ENCODE measurements at places on chromosomes 6 and 20. TPM values are rescaled to one million over a fixed set of nuclear protein-coding genes. Genes with fewer than 3 reads are reported as not detected.
A peak's percentile ranks its signal among the peaks of the same experiment; 100 is the strongest.

The MAP3K4 gene
- total RNA-seq = 40.1 TPM

The DLK2 gene
- total RNA-seq = 0.74 TPM

The B3GALT4 gene
- 0.27 TPM for total RNA-seq

DNA sequence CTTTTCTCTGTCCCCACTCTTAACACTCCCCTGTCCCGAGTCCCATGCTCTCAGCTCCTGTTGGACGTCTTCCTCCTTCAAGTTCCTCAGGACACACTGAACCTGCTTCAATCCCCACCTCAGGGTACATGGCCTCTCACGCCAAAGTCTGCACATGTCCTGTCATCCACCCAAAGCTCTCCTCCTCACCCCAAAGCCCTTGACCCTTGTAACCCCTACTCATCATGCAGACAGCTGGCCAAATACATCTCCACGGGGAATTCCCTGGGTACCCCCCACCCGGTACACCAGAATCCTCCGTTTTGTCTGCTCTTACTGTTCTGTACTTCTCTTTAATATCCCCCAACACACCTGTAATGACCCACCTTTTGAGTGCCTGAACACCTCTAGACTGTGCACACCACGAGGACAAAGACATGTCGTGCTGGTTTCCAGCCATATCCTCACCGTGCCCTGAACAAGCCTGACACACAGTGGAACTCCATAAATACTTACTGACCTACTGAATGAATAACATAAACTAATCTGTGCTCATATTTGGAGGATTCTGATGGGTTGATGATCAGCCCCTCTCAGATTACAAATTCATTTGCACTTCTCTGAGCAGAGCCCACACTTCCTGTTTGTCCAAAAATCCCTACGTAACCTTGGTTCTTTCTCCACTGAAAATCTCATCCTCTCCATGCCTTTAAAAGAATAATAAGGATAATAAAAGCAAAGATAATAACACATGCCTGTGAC, 66.8 kb upstream of the EYA2 start:
- DNase-seq = no peak

DNA sequence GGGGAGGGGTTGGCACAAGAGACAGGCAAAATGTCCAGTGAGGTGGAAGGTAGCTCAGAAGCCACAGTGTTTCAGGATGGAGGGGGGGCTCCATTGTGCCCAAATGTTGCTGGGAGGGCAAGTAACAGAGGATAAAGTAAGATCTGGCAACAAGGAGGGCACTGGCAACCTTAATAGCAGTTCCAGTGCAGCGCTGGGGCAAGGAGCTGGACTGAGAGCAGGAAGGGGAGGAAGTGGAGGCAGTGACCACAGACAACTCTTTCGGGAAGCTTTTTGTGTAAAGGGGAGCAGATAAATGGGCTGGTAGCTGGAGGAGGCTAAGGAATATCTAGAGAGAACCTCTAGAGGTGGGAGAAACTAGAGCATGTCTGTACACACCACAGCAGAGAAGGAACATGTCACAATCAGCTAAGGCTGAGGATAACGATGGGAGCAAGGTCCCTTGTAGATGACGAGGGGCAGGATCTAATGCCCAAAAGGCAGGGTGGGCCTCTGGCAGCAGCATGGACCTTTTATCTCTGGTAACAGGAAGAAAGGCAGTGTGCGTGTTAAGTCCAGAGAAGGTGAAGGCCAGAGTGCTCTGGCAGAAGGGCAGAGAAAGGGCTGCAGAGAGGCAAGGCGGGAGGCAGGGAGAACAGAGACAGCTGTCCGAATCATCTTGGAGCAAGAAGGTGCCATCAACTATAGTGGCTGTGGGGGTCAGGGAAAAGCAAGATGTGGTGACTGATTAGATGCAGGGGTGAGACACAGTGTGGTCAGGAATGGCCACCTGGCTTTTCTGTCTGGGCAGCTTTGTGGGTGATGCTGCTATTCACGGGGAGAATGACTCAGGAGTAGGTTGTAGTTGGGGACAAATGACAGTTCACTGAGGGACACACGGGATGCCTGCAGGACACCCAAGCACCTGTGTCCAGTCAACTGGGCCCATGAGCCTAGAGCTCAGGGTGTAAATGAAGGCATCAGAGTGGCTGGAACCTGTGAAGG, 17.4 kb downstream of the TMEM242 start:
- no peak for DNase-seq

DNA sequence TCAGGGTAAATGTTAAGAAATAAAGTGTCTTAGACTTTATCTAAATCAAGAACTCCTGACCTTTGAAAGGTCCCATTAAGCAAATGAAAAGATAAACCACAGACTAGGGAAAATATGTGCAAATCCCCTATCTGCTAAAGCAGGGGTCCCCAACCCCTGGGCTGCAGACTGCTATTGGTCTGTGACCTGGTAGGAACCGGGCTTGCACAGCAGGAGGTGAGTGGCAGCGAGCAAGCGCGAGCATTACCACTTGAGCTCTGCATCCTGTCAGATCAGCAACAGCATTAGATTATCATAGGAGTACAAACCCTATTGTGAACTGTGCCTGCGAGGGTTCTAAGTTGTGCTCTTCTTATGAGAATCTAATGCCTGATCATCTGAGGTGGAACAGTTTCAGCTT, 42.4 kb downstream of the LCA5 start:
- DNase-seq = no peak

DNA sequence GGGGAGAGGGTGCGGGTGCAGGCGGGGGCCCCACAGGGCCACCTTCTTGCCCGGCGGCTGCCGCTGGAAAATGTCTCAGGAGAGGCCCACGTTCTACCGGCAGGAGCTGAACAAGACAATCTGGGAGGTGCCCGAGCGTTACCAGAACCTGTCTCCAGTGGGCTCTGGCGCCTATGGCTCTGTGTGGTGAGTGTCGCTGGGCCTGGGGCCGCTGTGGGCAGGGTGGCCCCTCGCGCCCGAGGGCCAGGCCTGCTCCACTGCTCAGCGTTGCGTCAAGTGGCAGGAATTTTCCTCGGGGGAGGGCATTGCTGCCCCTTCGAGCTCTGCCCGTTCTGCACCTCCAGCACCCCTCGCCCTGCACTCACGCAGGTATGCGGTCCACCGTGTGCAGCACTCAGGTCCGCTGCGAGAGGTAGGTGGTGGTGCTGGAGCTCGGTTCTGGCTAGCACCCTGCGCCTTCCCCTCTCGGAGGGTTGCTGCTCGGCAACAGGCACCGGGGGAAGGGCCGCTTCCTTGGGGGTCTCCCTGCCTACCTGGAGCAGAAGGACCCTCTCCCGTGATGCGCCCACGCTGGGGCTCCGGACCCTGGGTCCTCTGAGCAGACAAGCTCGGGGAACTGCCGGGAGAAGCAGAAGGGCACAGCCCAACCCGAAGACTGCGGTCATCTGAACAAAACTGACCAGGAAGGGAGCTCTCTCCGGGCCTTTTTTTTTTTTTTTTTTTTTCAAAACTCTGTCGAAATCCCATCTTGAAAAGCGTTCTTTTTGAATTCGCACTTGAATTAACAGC, 674 bp downstream of the MAPK14 start:
- peak; percentile 46 for DNase-seq

DNA sequence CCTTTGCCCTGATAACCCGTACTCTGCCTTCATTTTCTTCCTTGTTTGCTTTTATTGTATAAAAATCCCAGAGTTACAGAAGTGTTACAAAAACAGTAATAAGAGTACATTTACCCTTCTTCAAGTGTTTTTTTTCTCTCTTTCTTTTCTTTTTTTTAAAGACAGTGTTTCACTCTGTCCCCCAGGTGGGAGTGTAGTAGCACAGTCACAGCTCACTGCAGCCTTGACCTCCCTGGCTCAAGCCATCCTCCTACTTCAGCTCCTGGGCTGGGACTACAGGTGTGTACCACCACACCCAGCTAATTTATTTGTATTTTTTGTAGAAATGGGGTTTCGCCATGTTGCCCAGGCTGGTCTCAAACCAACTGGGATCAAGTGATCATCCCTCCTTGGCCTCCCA, 402.7 kb downstream of the CDKAL1 start:
- DNase-seq = no peak

DNA sequence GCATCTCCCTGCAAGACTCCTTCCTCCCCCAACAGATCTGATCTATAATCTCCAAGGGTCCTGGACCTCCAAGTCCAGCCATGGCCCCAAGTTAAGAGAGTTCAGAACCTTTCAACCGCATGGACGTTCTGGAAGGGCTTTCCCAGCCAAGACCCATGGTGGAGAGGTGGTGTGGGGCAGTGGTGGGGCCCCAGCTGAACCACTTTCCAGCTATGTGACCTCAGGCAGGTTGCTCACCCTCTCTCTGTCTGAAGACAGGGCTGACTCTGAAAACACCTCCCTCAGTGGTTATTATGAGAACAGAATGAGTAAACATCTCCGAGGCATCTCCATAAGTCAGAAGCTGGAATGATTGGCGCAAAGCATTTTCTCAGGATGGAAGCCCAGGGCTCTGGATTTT, 887 bp downstream of the CLPS start:
- no peak for DNase-seq

DNA sequence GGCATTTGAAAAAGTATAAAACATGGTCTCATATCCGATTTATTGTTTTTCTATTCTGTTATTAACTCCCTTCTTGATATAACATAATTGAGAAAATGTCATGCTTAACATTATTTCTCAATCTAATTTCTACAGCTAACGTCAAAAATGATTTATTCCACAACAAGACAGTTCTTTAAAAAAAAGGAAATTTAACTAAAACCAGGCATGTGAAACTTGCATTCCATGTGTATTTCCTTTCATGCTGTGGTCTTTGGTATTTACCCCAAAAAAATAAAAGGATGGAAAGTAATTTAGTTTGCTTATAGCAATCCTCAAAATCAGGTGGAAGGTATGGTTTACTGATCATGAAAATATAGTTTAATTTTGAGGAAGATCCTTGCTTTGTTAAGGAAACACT, 142.8 kb downstream of the COL21A1 start:
- no peak for DNase-seq
